ENCODE measurements at places on chromosomes 3 and 15.
A peak's percentile ranks its signal among the peaks of the same experiment; 100 is the strongest.

GRCh38 chr15:52566889-52567288 is 1.9 kb downstream of the ARPP19 start:
- DNase-seq, result no peak

DNA sequence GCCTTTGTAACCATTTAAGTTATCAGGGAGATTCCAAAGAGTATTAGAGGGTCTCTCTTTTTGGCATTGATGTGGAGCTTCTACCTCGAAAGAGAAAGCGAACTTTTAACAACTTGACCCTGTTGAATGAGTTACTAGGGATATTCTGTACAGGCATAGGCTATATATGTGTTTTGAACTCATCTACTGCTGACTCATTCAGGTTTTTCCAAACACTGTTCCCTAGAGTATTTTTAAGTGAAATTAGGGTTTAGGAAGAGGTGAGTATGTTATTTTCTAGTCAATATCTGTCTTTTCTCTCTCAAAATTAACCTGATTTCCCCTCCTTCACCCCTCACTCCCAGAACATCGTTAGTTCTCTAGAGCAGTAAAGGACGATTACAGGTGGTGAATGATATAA is 228.1 kb upstream of the C2CD4B start:
- no peak for DNase-seq

GRCh38 chr15:58010983-58011382 is 54.5 kb downstream of the ALDH1A2 start:
- DNase-seq, result peak; percentile 35

DNA sequence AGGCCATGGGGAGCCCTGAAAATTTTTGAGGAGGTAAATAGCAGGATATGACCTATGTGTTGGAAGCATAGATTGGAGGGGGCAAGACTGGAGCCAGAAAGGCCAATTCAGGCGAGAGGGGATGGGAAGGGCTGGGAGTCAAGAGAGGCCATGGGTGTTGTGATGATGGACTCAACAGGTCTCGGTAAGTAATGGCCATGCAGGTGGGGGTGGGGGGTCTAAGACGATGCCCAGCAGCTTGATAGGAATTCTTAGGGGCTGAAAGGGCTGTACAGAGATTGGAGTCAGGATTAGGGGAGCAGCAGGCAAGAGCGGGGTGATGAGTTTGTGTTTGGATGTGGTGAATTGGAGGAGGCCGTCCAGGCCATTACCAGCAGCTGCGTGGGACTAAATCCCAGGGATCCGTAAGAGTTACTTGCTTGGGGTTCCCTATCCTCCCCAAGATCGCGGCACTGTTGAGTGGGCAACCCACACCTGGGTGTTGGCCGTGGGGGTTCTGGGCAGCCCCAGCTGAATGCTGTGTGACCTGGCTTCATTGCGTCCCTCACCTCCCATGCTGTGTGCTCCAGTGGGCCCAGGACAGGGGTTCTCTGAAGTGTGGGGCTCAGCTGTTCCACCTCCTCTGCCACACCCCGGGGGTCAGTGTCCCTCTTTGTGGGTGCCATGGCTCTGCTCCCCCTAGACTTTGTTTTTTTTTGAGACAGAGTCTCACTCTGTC is 41.8 kb upstream of the CHRNB4 start:
- DNase-seq, result no peak

DNA sequence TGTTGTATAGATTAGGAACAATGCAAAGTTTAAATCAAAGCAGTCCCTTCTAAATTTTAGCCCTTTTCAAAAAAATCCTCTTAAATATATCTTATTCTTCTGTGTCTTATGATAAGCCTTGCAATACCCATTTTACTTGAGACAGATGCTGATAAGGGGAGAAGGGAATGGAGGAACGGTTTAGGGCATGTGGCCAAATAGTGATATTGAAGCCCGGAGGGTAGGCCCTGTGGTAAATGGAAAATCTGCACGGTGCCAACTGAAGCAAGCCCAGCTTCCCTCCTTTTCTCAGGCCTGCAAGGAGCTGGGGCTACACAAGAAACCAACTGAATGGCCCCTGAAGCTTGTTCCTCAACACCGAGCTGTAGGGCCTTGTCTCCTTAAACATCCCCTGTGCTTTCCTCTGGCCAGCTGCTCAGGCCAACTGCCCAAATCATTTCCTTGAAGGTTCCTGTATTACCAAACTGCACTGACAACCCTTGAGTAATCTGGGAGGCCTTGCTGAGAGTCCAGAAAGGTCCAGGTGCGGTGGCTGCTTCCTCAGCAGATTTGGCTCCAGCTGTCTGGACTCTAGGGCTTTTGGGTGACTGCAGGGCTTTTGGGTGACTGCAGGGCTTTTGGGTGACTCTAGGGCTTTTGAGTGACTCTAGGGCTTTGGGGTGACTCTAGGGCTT is 67.2 kb downstream of the NCEH1 start:
- no peak for DNase-seq

DNA sequence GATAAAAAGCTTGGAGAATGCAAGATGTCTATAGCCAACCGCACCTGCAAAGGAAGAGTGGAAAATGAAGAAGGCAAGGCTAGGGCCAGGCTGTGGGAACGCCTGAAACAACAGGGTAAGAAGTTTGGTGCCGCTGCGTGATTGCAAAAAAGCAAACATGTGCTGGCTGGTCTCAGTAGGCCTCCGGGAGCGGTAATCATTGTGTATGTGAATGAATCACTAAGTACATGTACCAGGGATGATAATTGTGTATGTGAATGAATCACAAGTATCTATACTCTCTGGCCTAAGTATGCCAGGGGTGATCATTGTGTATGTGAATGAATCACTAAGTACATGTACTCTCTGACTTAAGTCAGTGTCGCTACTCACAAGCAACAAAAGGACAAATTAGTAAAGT is 40.3 kb upstream of the PARL start:
- no peak for DNase-seq

DNA sequence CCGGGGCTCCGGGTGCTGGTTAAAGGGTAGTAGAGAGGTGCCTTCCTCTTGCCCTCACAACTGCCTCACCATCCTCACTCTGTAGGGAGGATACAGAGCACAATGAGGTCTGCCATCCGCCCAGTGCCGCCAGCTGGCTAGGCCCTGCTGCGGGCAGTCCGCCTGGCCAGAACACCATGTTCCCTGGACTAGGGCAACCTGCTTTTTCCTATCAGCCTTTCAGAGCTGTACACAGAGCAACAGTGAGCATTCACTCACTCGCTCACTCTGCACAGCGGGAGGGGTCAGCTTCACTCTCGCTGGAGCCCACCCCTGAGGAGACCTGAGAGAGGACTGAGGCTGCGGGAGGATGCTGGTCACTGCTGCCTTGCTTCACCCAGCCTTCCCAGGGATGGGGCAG is 218.7 kb upstream of the CHRNA7 start:
- no peak for DNase-seq

DNA sequence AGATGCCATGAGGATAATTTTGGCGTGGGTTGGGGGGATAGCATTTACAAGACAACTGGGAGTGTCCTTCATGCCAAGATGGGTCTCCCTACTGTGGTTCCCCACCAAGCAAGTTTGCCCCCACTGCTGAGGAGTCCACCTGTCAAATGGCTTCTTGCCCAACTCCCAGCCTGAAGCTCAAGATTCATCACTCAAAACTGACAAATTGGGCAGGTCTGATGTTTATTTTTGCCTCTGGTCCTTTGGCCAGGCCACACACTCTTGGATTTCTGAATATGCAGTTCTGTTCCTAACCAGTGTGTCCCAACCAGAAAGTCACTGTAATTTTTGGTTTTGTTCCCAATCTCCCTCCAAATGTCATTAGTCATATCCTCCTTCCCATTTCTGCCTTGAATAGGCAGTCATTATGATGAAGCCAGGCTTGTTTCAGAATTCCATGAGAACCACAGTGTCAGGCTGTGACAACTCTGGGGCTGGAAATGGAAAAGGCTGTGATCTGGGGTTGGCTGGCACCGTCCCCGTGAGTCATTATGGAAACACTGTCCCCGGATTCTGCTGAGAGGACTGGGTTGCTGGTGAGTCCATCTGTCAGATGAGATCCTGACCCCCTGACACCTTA is 29.3 kb upstream of the MEF2A start:
- DNase-seq, result peak; percentile 65

DNA sequence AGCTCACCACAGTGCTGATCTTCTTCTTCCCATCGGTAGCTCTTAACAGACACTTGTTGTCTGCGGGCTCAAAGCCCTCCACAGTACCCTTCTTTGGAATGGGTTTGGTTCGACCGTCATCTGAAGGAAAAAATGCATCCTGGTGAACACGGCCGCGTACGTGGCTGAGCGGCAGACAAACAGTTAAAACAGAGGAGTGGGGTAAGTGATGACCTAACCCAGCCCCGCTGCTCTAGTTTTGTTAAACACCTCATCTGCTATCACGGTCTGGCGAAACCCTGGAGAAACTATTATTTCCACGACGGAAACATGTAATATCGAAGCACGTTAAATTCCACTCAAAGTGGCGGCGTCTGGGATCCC is 725 bp downstream of the SRP14 start:
- no peak for DNase-seq

- no peak for DNase-seq
Measured at GRCh38 chr3:116048991-116049390, 396.3 kb downstream of the LSAMP start.

- no peak for DNase-seq
Measured at GRCh38 chr15:38487378-38487777, 33.5 kb downstream of the FAM98B start.

DNA sequence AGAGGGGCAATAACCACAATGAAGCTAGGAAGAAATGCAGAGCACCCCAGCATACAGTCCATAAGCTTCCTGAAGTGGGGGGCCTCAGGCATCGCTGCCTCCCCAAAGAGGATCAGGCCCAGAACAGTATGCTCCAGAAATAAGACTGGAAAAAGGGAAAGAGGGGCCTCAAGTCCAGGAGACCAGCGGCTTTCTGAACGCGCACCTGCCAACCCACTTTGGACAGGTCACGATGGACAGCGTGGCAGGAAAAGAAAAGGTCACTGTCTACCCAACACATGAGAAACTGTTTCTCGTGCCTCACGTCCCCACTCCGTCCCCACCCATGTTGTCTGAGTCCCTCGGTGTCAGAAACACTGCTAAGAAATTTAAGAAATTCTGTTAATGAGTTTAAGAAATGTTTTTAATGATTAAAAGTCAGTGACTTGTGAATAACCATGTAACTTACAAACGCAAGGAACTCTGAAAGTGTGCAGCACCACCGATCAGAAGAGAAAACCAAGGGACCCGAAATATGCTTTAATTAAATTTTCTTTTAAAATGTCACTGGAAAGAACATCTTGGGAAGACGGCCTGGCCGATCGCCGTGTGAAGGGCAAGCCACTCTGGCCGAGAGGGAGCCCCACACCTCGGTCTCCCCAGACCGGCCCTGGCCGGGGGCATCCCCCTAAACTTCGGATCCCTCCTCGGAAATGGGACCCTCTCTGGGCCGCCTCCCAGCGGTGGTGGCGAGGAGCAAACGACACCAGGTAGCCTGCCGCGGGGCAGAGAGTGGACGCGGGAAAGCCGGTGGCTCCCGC is 1.7 kb upstream of the PPARG start:
- no peak for DNase-seq

GRCh38 chr3:36434687-36435426 is 54.6 kb downstream of the STAC start:
- no peak for DNase-seq

Measured in right hindlimb (tissue), 1 donor.